Stimulated activated naive CD4-positive, alpha-beta T cell (primary cell): ENCODE measurements at places on chromosomes 6 and 20.

GRCh38 chr6:111743862-111744692 lies 129.2 kb downstream of the FYN start:
- no peak for DNase-seq

- no peak for DNase-seq
Measured at GRCh38 chr6:137931849-137932465, 64.9 kb downstream of the TNFAIP3 start.

- DNase-seq: no peak
Measured at GRCh38 chr6:167811040-167811439, 15.7 kb upstream of the AFDN start.

DNA sequence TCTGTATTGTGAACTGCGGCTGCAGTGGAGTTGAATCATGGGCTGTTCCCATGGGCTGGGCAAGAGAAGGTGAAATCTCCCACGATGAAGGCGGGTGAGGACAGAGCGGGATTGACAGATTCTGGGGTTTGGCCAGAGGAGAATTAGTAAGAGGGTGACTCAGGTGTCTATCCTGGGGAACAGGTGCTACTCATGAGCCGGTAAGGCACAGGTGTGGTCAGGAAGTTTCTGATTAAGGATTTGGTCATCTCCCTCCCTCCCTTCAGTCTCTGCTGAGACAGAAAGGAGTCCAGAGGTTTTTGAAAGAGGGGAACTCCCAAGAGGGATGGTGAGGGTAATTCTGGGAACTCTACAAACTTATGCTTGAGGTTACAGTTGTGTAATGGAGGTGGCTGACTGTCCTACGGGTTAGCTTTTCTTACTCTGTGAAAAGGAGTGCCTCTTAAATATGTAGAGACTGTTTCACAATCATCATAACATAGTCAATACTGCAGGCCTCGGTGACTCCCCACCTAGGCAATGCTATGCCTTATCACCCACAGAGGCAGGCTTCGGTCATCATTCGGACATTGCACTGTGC lies 31.5 kb downstream of the SERPINB1 start:
- no peak for DNase-seq

DNA sequence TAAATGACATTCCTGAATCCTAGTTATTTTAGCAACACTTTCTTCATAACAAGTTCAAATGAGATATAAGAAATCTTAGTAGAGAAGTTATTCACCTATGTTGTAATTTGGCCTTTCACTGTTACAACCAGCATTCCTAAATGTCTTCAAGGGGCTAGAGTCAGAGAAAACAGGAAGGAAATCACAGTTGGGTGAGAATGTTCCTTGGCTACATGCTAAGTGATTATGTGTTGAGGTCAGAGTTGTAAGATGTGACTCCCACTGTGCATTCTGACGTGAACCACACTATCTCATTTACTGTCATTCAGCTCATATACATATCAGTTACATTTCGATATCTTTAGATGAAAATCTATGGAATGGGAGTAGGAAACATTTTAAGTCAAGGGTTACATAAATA lies 51.0 kb upstream of the MLIP start:
- DNase-seq: no peak

DNA sequence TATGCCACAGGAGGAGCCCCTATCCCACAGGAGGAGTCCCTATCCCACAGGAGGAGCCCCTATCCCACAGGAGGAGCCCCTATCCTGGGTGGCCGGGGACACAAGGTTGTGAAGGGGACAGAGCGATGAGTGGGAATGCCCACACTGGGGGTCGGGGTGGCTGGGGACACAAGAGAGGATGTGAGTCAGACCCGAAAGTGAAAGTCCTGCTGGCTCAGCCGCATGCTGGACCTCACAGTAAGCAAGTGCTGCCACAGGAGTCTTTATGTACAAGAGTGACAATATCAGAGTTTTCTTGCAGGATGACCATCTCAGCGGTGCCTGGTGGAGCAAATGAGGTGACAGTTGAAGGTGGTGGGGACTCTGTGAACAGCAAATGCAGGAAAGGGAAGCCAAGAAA lies 93.7 kb downstream of the PSMB1 start:
- no peak for DNase-seq

- DNase-seq: no peak
Measured at GRCh38 chr6:114085211-114085610, 114.3 kb upstream of the HDAC2 start.

DNA sequence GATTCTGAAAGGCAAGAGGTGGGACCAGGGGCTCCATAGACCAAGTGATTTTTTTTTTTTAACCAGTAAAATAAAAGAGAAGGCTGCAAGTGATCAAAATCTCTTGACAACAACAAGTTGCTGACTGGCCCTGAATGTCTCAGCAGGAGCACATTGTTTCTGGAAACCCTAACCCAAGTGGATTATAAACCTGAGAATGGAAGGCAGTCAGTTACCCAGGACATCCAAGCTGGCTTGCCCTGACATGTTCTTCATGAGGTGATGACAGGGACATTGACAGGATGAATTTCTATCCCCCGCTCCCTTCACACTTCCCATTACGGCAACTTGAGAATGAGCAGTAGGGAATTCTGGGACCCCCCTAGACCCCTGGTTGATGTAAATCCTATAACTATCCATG lies 49.6 kb upstream of the RIPOR2 start:
- DNase-seq: no peak

GRCh38 chr6:108650781-108651180 lies 90.1 kb downstream of the FOXO3 start:
- no peak for DNase-seq

DNA sequence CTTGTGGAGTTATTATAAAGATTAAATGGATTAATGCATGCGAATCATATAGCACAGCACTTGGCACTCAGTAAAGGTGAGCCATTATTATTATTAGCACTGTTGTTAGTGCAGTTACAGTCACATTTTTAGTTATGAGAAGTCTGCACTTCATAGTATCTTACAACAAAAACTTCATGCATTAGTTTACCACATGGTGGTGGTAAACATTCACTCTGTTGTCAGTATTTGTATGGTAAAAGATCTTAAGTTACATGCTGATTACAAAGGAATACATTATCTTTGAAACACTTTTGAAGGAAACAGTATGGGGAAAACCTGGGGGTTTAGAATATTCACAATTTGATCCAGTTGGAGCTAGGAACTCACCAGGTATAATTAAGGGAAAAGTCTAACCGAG lies 20.8 kb downstream of the TMEM14A start:
- no peak for DNase-seq
